ENCODE measurements at places on chromosomes 4 and X. TPM values are rescaled to one million over a fixed set of nuclear protein-coding genes. Genes with fewer than 3 reads are reported as not detected.

The ZFP92 gene
- total RNA-seq, result 0.65 TPM

The PRKG2 gene
- 2.2 TPM for total RNA-seq

The CXCL6 gene
- total RNA-seq, result not detected

The MTNR1A gene
- total RNA-seq, result not detected

The MRPL1 gene
- 38.4 TPM for total RNA-seq
